ENCODE measurements at places on chromosomes 12 and 14. TPM values are rescaled to one million over a fixed set of nuclear protein-coding genes. Genes with fewer than 3 reads are reported as not detected.

GRCh38 chr12:122523280-122523679 lies 3.5 kb downstream of the RSRC2 start:
- no peak for DNase-seq

The LHX5 gene
- total RNA-seq: not detected

GRCh38 chr14:63852271-63852816 lies 460 bp upstream of the SYNE2 start:
- no peak for DNase-seq

DNA sequence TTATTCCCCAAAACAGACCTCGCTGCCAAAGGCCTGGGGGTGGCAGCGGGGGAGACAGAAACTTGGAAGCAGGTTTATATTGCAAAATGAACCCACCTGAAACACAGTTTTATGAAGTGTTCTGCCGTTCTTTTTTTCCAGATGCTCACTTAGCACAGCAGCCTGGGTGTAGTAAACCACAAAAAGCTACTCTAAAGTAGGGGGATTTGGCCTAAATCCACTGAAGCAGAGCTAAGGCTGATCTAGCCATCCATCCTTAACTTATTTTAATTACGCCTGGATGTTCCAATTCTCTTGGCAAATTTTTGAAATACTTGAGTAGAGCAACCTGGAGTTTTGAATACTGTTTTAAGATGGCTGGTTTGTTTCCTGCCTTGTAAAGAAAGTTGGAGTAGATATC lies 121.2 kb downstream of the GPR135 start:
- DNase-seq: no peak

The BDKRB2 gene
- total RNA-seq: 4.3 TPM

The TMEM253 gene
- not detected for total RNA-seq

GRCh38 chr12:14771651-14772137 lies 31.6 kb downstream of the WBP11 start:
- DNase-seq: no peak

The SCN8A gene
- 0.71 TPM for total RNA-seq

The HOXC4 gene
- total RNA-seq: 0.71 TPM

- DNase-seq: no peak
Measured at GRCh38 chr12:93358821-93359220, 18.9 kb upstream of the NUDT4 start.

GRCh38 chr14:93832665-93833064 lies 44.4 kb upstream of the PRIMA1 start:
- peak; percentile 77 for DNase-seq

DNA sequence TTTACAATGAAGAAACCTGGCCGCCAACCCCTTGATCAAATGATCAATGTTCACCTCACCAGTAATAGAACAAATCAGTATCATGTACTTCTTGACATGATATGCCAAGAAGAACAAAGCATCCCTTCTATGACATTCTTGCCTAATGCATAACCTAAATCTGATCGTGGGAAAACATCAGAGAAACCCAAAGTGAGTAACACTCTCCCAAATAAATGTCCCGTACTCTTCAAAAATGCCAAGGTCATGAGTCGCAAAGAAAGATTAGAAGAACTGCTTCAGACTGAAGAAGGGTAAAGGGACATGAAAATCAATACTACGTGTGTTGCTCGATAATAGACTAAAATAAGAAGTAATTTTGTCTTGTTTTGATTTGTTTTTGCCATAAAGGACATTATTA lies 11.4 kb upstream of the SLC25A3 start:
- DNase-seq: no peak

- DNase-seq: no peak
Measured at GRCh38 chr14:22428700-22429291, 160.2 kb downstream of the DAD1 start.

The ACRBP gene
- total RNA-seq: 1.9 TPM
